ENCODE measurements at places on chromosomes 2 and 18. TPM values are rescaled to one million over a fixed set of nuclear protein-coding genes. Genes with fewer than 3 reads are reported as not detected.

Gene SLC38A11
- total RNA-seq, result not detected

Gene ZNF804A
- not detected for total RNA-seq

DNA sequence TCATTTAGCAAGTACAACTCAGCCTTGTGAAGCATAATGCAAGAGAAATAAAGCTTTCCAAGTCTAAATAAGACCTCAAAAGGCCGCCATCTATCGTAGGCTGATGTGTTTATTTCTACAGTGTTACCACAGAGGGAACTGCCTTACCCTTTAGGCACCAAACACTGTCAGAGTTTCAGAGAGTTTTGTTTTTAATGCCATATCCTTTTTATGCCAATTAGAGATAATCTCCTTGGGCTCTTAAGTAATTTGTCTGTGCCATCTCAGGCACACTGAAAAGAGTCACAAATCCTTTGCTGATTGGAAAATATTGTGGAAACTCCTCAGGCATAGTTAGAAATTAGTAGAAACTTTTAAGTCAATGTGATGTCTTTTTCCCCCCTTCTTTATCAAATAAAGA is 797.1 kb downstream of the SLC4A3 start:
- DNase-seq, result no peak

GRCh38 chr2:173171321-173171720 is 95.7 kb downstream of the MAP3K20 start:
- no peak for DNase-seq

DNA sequence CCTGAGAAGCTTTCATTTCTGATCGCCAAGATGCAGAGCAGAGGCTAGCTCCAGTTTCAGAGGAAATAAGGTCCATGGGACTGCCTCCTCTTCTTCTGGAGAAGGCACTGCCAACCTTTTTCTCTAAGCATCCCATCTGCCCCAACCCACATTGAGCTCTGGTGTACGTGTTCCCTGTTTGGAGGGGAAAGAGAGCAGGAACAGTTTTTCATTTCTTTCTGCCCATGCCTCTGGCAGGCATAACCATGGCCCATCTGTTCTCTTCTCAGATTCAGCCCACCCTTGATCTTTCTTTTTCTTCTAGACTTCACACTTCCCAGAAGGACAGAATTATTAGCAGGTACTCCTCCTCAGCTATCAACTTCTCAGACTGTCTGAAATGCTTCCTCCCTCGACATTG is 1110.3 kb upstream of the KLHL29 start:
- DNase-seq, result no peak

DNA sequence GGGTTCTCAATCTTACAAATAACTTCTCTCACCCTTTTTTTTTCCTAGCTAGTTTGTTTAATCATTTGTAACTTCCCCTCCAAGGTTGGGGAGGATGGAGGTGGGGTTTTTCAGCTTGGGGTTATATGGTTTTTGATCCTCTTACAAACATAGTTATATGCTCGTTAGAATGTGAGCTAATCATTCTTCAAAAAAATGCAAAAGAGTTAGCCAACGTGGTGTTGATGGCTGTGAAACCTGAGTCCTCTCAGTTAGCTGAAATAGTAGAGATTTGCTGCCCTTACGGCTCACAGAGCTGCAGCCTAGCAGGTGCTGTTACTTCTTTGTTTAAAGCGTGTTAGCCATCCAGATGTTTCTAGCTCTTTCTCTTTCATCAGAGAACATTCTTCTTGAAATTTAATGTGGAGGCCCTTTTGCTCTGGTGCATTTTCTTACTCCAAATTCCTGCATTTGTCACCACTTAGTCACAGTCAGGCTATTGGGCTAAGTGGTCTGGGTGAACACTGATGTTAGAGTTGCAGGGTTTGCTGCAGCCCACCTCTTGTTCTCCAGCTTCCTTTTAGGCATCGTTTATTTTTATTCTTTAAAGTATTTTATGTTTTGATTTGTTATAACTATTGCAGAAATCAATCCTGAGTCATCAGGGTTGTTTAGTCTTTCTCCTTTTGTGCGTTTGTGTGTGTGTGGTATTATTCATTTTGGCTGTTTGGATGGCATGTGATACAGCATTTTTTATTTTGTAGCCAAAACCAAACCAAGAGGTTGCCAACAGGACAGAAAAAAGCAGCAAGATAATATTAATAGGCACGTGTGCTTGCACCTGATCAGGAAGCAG is 41.1 kb downstream of the LIMS1 start:
- DNase-seq, result no peak

DNA sequence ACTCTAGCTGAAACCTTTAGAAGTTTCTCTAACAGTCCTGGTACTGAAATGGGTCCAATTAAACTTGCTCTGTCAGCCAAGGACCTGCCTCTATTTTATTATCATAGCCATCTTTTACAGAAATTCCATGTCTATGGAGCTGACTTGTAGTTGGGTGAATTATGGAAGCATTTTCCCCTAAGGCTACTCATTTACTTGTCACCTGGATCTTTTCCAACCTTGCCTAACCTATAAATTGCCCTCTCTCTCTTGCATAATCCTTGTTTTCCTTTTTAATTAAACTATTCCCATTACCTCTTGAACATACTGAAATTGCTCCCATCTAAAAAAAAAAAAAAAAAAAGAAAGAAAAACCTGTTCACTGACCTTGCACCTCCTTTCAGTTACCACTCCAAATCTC is 74.6 kb upstream of the DOK6 start:
- DNase-seq, result no peak

- no peak for DNase-seq
Observed at GRCh38 chr2:36492216-36492945, 105.6 kb downstream of the FEZ2 start.

DNA sequence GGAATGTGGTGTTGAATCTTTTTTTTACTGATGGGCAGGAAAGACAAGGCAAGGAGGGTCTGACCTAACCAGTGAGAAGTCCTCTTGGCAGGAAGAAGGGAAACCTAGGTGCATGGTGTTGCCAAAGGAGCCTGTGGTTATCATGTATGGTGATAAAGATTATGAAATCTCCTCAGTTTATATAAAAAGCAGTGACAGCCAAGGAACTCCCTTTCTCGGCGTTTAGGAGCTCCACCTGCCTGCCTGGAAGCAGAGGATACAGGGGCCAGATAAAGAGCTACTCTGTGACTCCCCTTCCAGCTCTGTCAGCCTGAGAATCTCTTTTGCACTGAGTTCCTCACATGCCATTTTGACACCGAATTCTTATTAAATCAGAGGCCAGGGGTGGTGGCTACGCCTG is 26.1 kb downstream of the COLEC12 start:
- DNase-seq, result no peak

- no peak for DNase-seq
Observed at GRCh38 chr18:51437280-51438271, 240.1 kb upstream of the MEX3C start.

DNA sequence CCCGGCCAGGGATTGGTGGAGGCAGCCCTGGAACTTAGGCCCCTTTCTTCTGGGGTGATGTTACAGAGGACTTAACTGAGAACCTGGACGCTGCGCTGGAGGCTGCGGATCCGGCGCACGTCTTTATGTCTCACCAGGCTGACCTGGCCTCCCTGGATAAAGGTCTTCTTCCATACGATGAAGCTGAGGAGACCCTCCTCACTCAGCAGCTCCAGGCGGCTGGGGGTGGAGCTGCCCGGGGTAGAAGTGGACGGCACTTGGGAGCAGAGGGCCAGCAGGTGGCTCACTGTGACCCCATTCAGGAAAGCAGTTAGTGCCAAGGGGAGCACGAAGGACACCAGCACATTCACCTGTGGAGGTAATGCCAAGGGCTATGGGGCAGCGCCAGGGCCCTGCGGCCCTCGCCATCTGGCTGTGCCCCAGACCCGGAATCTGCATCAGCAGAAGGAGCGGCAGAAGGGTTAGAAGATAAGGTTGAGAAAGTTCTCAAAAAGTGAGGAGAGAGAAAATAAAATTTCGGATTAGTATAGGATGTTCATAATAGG is 8.0 kb downstream of the NTSR2 start:
- DNase-seq, result no peak

- no peak for DNase-seq
Observed at GRCh38 chr2:46921676-46922448, 6.3 kb upstream of the MCFD2 start.

DNA sequence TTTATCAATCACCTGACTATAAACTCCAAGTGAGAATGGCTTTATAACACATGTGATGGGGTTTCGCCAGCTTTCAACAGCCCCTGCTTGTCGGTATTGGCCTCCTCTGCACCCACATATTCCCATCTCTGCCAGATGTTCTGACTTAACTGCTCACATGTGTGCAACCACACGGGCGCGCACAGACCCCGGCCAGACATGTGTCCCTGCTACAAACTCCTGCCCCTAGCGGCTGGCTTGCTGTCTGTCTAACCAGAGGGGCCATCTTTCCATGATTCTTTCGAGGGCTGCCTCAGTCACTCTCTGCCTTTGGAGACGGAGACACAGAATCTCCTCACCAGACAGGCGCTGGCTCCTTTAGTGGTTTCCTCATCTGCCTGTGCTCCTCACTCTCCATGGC is 15.3 kb downstream of the STON1 start:
- no peak for DNase-seq

- no peak for DNase-seq
Observed at GRCh38 chr18:23067236-23067635, 68.0 kb upstream of the CABLES1 start.

- no peak for DNase-seq
Observed at GRCh38 chr2:215431290-215431689, 4.6 kb downstream of the FN1 start.

DNA sequence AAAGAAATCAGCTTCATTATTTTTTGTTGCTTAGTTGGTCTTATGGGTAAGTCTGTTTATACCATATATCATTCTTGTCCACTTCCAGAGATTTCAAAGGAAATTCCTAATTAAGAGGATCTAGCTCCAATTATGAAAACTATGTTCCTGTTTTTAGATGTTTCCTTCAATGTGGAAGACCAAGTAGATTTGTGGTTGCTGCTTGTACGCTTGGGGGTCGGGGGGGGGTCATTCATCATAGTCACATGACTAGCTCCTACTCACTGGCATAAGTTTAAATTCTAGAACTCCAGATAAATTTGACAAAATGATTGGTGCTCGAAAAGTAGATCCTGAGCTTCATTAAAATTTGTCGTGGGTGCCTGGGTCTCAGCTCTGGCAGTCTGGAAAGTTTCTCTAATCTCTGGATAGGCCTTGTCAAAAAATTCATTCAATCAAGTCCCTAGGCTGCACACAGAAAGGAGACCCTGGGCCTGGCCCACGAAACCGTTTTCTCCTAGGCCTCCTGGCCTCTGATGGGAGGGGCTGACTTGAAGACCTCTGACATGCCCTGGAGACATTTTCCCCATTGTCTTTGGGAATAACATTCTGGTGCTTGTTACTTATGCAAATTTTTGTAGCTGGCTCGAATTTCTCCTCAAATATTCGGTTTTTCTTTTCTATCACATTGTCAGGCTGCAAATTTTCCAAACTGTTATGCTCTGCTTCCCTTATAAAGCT is 62.5 kb downstream of the MEP1B start:
- DNase-seq, result no peak

DNA sequence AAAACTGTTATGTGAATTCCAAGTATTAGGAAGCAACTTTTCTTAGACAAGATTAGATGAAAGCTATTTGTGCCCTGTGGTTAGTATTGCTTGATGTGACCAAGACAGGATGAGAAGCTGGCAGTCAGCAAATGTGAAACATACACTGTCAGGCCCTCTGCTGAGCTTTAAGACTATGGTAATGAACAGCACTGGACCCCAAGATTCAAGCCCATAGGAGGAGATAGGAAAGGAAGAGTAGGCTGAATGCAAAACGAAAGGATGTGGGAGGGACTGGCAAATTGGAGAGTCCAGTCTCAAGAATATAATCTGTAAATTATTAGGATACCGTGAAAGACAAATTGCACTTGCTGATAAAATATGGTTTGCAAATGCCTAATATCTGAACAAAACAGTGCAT is 16.4 kb downstream of the BZW1 start:
- DNase-seq, result no peak
